ENCODE measurements at places on chromosomes 12 and 14.

- ATAC-seq = no peak
Measured at GRCh38 chr14:83940253-83940652, 1589.7 kb upstream of the FLRT2 start.

GRCh38 chr12:57086493-57087009 lies 2.4 kb upstream of the NAB2 start:
- peak; percentile 37 for ATAC-seq

DNA sequence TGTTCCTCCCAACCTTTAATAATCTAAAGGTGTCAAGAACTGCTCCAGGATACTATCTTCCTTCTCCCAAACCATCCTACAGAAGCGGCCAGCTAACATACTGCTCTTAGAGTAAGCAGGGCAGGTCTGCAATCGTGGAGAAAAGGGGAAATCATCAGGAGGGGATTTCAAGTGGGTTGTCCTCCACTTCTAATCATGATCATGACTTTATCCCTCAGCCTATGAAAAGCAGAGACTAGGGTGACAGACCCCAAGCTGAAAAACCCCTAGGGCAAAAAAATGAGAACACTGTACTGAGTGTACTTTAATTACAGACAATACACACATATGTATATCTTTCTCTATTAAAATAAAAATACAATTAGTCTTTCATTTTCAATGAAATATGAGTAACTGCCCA lies 13.9 kb downstream of the DUSP16 start:
- no peak for ATAC-seq

DNA sequence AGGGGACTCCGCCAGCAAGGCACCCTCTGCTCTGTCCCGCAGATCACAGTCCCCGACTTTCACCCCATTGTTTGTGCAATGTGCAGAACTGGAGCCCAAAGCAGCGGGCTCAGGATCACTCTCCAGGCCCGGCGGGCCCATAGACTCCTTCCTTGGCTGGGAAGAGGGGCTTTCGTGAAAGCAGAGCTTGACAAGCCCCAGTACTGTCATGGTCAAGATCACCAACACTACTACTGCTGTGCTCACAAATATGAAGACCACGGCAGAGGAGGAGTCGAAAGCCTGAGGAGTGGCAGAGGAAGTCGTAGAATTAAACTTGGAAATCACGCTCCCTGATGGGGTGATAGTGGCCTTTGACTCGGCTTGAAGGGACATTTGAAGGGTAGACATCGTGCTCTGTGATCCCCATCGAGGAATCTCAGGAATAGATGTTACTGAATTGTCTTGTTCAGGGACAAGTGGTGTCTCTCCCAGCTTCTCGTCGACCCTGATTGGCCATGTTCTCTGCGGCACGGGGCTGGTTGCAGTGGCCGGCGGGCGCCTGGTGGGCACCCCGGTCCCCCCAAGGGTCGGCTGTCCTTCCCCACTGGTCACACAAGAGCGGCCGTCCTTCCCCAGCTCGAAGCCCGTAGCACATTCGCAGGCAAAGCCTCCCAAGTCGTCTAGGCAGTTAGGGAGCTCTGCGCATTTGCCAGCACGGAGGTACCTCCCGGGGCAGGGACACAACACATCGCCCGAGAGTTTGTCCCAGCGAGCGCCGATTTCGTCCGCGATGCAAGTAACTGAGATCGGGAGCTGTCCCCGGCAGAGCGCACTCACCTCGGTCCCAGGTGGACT lies 1.1 kb downstream of the CLEC14A start:
- ATAC-seq = peak; percentile 57

- no peak for ATAC-seq
Measured at GRCh38 chr12:95446506-95446900, 27.4 kb upstream of the METAP2 start.

DNA sequence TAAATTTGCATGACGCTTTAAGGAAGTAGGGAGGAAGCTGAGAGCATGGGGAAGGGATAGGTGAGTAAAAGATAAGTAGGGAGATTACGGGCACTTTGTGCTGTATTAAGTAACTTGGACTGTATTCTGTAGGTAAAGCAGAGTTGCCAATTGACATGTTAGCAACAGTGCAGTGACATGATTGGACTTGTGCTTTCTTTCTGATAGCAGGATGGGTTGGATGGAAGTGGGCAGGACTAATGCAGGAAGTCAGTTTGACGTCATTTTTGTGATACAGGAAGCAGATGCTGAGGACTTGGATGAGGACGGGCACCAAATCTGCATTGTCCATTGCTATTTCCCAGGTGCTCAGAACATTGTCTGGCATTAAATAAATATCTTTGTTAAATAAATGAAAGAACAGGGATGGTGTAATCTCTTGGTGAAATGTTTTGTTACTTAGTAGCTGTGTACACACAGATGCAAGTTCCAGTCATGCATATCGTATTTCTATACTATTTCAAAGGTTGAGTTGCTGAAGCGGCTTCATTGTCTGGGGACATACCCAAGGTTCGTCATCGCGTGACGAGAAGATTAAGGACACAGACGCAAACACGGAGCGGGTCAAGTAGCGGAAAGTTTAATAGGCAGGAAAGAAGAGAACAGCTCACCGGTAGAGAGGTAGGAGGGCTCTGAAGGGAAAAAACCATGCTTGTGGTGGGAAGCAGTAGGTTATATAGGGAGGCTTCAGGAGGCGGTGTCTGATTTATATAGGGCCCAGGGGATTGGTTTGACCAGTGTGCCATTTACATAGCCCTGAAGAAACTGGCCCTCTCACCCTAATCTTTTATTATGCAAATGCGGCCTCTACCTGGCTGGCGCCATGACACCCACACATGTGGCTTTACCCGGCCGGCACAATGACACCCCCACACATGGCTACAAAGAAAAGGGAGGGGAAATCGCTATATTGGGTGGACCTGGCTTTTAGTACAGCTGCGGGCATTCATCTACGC lies 30.7 kb downstream of the GUCY2C start:
- no peak for ATAC-seq

DNA sequence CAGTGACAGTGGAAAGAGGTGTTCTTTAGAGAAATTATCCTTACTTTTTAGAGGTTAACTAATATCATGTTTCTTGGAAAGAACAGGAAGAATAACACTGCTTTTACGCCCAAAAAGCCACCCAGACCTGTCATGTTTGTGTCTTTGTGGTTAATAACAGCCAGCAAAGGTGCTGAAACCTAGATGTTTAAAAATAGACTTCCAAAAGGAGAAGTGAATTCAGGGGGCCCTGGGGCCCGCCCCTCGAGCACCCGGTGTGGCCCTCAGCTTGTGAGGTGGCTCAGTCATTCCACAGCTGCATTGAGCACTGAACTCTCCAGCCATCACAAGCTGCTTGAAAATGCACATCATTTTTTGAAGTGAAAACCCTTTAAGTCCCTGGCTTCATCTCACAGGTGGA lies 20.8 kb upstream of the AMN start:
- no peak for ATAC-seq

DNA sequence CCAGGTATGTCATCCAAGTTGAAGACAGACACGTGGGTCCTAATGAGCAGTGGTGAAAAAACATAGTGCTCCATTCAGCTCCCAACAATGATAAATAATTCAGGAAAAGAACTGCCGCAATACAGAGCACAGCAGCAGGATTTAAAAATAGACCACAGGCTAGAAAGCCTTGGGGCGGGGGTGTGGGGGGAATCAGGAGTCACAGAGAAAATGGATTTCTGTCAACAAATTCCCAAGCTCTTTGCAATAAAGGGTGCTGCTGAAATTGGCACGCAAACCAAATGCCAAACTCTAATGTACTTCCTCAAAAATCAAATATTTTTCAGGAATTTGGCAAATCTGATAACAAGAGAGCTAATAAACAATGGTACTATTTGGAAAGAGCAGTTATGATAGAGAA lies 58.6 kb downstream of the R3HDM2 start:
- no peak for ATAC-seq

GRCh38 chr12:262817-263216 lies at the start of gene SLC6A13:
Gene SLC6A13 (minus strand): TSS chr12:262836. CDS start chr12:260052, 2,784 bp downstream.
- no peak for ATAC-seq

GRCh38 chr12:58812214-58812613 lies 108.1 kb downstream of the LRIG3 start:
- no peak for ATAC-seq

GRCh38 chr12:29073631-29074239 lies 75.3 kb upstream of the FAR2 start:
- ATAC-seq = peak; percentile 96

GRCh38 chr14:89365061-89365801 lies 51.8 kb downstream of the FOXN3 start:
- ATAC-seq = no peak

DNA sequence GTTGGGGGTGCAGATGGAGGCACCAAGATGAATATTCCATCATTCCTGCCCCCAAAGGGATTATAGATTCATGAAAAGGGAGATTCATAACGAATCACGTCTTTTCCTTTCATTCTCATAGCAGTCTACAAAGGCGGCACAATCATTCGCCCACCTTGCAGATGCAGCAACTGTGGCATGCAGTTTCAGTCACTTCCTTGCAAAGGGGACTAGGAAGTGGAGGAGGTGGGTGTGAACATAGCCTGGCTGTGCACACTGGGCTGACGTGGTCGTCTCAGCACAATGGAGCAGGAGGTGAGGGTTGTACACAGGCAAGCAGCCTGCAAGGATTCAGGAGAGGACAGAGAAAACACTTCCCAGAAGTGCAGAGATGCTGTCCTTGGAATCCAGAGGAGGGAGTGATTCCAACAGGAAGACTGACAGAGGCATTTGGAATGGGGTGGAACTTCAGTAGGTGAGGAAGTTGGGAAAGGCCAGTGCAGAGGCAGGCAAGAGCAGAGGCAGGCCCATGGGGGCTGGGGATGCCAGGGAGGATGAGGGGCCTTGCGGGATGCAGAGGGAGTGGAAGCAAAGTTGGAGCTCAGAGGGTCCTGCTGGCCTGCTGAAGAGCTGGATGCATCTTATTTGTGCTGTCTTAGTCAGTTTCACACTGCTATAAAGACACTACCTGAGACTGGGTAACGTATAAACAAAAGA lies 21.9 kb upstream of the PPP2R5C start:
- no peak for ATAC-seq

DNA sequence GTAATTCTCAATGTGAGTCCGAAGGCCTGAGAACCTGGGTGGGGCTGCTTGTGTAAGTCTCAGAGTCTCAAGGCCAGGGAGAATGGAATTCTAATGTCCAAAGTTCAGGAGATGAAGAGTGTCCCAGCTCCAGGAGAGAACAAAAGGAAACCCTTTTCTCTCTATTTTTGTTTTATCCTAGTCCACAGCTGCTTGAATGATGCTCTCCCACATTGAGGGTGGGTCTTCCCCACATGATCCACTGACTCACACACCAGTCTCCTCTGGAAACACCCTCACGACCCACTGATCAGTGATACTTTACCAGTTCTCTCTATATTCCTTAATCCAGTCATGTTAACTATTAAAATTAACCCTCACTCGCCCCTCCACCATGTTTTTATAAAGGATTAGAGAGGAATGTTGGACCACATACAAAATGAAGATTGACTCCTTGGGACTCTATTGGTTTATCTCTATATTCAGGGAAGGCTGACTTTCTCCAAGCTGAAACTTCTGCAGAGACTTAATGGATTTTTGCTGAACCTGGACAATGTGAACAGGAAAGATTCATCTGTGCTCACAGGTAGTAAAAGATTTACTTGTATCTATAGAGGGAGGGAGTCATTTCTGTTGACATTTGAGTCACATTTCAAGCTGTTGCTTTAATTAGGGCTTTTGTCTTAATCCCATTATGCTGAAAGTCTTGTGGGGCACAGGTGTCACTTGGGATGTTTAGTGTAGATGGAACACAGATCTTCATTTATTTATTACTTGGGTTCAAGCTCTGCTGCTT lies 1061.0 kb upstream of the TMEM132C start:
- ATAC-seq = no peak

DNA sequence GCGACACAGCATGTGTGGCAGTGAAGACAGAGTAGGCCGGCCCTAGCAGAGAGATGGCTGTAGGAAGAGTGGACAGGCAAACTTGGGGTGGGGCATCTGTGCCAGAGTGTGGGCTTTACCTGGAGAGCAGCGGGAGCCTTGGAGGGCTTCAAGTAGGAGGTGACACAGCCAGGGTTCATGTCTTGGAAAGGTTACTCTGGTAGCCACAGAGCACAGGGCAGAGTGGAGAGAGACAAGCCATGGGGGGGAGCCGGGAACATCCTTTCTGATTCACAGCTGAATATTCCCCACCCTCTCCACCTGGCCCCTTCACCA lies 53.5 kb upstream of the DIO3 start:
- no peak for ATAC-seq

- ATAC-seq = no peak
Measured at GRCh38 chr14:32014057-32014456, 63.0 kb upstream of the ARHGAP5 start.

DNA sequence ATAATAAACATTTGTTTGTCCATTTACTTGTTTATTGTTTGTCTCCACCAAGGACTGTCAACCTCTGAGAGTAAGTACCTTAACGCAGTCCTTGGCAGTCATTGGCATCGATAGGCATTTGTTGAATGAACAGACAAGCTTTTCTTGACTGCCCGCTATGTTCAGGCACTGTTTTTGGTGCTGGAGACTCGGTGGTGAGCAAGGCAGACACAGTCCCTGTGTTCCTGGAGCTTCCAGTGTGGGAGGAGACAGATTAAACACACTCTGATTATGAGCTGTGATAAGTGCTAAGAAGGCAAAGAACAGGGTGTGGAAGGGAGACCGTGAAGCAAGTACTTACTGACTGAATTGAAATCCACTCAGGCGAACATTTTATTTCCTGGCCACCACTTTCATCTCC lies 1.2 kb downstream of the ATP6V0A2 start:
- no peak for ATAC-seq

GRCh38 chr12:123115409-123116121 lies 35.3 kb downstream of the PITPNM2 start:
- peak; percentile 94 for ATAC-seq

GRCh38 chr14:102764220-102764671 lies 13.0 kb upstream of the TRAF3 start:
- ATAC-seq = no peak

DNA sequence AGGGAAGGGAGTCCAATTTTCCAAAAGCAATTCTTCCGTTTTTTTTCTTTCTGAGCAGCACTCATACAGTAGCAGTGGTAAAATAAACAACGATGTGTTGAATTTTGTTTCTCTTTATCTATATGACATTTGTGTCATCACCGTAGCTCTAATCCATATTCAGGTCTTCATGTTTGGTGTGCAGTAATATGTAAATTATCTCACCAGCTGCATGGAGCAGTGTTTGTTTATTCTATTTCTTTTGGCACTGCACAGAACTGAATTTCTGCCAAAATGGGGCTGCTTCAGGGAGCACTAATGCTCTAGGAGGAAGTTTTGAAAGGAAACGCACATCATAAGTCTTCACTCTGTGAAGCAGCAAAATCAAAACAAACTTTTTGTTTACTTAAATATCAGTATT lies 130.0 kb upstream of the NPAS3 start:
- no peak for ATAC-seq
